ENCODE measurements at places on chromosomes 5 and 9.

DNA sequence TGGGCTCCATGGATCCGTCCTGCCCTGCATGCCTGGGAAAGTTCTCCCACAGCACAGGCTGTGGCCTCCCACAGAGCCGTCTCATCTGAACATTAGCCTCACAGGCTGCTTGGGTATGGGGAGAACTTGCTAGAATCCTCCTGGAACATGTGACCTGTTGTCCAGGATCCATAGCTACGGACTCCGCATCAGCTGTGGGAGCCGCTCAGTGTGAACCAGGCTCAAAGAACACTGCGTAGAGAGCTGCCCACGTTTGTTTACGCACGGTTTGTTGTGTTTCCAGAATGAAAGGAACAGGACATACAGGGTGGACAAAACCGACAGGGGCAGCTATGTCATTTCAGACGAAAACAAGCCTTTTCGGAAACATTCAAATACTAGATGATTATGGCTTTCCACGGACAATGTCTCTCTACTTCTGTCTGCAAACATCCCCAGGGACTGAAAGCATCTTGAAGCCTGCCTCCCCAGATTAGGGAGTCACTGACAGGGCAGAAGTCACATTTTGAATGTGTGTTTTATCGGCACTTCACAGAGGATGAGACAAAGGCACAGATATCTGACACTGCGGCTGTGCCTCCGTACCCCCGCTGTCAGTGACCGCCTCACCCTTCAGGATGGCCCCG is 390.3 kb downstream of the GADD45G start:
- DNase-seq, result no peak

- no peak for DNase-seq
These were observed 254.2 kb downstream of the TRIM32 start for GRCh38 chr9:116941266-116941665.

GRCh38 chr5:140733098-140733497 is 32.9 kb downstream of the ZMAT2 start:
- no peak for DNase-seq

- DNase-seq, result no peak
These were observed 144.5 kb upstream of the SEMA6A start for GRCh38 chr5:116719106-116719505.

GRCh38 chr9:135939351-135940265 is 21.6 kb downstream of the UBAC1 start:
- DNase-seq, result no peak

- no peak for DNase-seq
These were observed 18.8 kb upstream of the CATSPER3 start for GRCh38 chr5:134948911-134949310.
